Jurkat, Clone E6-1 (cell line): ENCODE measurements at places on chromosomes 3 and 15.

DNA sequence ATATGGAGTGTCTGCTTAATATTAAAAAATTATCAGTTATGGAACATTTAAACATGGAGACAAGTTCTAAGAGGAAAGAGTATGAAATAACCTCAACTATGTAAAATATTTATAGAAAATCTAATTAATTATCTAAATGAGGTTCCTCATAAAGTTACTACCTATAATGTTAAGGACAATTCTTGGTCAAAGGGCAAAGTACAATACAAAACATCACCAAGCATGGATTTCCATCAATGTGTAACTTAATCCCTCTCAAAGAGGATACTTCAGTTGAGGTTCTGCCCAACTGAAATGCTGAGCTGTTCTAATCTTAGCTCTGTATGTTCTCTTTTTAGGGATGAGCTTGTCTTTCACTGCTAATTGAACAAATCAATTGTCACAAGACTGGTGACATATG, 56.0 kb upstream of the CHRM5 start:
- DNase-seq: no peak

- DNase-seq: no peak
Measured at GRCh38 chr3:73437828-73438227, 186.9 kb downstream of the PDZRN3 start.

DNA sequence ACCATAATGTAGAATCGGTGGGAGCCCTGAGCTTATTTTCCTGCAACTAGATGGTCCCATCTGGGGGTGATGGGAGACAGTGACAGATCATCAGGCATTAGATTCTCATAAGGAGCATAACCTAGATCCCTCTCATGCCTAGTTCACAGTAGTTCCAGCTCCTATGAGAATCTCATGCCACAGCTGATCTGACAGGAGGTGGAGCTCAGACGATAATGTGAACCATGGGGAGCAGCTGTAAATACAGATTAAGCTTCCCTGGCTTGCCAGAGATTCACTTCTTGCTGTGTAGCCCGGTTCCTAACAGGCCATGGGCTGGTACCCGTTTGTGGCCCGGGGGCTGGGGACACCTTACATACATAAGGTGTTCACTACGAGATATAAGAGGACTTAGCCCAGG, 67.5 kb upstream of the LRRFIP2 start:
- no peak for DNase-seq

DNA sequence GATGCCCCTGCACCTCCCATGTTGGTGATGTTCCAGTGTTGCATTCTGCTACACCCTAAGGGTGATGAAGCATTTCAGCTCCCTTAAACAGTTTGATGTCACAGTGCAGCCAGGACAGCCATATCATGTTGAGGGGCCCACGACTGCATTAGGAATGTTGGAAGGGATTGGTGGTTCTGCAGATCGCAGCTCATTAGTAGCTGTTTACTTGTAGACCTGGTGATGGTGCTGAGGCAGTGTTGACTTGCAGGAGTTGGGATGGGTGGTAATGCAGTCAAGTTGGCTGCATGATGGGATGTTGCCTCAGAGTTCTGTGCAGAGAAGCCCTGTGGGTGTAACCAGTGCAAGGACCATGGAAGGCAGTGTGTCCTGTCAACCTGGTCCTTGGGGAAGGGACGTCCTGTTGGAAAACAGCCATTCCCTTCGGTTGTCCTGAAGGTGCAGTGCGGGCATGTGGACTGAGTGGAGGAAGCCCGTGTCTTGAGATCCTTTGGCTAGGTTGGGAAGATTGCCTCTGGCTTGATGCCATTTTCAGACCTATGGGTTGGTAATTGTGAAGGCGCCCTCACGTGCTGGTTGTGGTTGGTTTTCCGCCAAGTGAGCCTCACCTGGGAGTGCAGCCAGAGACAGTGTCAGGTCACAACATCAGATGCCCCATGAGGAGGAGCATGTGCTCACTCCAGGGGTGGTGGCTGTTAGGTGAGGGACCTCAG, 100.7 kb downstream of the SNRPN start:
- DNase-seq: no peak

GRCh38 chr3:55461896-55462295, 25.2 kb downstream of the WNT5A start:
- DNase-seq: no peak

DNA sequence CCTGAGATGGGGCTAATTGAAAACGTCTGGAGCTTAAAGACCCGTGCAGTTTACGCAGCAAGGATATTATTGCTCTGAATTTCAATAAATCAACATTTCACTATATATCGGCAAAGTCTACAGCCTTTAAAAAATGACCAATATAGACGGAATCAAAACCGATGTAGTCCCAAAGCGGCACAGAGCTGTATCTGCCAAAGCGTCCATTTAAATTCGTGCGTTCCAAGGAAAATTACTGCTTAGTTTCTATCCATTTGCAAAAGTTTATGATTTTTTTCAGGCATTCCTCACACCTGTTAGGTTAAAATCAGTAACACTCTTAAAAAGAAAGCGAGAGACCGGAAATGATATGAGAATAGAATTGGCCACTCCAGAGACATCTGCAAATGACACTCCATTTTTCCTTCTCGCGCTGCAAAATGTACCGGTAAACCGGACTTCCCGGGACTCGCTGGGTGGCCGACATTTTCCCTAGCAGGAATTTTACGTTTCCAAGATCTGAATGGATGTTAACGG, 777 bp upstream of the EIF4A2 start:
- no peak for DNase-seq

DNA sequence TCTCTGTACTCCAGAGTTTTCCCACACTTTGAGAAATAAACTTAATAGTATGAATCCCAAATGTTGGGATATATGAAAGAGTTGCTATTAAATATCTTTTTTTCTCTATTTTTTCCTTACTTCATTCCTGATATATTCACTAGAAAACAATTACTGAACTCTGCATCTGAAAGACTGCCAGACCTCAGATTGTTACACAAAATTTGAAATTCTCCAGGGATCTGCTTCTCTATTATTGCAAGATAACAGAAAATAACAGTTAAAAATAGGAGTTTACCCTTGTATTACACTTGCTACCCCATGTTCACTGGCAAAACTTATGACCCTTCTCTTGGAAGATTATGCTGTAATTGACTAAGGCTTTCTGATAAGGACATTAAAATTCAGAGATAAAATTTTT, 11.7 kb upstream of the P3H2 start:
- no peak for DNase-seq

DNA sequence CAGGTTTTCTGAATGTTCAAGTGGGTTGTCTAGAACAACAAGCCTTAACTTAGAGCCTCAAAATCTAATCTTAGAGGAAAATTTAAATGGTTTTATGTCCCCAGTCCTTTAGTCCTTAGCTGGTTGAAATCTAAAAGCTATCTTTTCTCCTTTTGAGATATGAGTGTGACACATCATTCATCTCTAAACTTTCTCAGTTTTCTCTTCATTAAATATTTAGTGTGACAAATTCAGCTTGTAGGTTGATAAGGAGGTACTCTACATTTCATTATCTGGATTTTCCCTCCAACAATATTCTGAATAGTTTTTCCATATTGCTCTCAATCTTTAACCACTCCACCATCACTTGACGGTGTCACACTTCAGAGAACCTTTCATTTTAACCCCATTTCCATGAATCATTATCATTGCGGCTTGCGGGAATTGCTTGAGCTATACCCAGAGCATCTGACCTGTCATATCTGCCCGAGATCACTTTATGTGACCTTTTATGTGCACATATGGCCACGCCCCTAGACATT, 16.1 kb upstream of the ATP8B4 start:
- no peak for DNase-seq

DNA sequence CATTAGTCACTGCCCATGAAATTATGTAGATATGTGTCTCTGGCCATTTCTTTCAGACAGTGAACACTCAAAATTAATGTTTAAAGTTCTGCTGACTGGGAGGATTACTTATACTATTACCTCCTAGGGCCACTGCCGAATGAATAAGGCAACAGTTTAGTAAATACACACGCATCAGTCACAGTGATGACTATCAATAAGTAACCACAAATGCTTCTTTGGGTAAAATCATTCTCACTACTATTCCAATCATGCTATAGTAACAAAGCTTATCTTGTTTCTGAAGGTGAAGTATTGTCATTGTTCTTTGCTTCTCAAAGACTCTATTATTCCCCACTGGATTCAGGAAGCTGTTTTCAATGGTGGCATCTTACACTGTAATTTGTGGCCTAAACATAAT, 478.8 kb downstream of the EPHA3 start:
- no peak for DNase-seq

DNA sequence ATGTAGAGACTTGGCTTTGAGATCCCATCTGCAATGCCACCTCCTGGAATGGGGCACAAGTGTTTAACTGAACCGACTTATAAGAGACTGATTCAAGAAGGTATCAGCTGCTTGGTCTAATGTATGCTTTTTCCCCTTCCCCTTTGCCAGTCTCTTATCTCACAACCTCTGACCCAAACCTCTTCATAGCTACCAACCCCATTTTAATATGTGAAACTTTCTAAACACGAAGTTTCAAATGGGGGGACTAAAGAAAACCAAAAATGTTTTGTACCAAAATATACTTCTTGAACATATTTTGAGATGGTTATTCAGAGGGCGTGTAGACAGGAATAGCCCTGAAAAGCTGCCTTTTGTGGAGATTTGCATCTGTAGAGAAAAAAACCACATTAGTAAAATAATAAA, 73.1 kb downstream of the OXSM start:
- no peak for DNase-seq

DNA sequence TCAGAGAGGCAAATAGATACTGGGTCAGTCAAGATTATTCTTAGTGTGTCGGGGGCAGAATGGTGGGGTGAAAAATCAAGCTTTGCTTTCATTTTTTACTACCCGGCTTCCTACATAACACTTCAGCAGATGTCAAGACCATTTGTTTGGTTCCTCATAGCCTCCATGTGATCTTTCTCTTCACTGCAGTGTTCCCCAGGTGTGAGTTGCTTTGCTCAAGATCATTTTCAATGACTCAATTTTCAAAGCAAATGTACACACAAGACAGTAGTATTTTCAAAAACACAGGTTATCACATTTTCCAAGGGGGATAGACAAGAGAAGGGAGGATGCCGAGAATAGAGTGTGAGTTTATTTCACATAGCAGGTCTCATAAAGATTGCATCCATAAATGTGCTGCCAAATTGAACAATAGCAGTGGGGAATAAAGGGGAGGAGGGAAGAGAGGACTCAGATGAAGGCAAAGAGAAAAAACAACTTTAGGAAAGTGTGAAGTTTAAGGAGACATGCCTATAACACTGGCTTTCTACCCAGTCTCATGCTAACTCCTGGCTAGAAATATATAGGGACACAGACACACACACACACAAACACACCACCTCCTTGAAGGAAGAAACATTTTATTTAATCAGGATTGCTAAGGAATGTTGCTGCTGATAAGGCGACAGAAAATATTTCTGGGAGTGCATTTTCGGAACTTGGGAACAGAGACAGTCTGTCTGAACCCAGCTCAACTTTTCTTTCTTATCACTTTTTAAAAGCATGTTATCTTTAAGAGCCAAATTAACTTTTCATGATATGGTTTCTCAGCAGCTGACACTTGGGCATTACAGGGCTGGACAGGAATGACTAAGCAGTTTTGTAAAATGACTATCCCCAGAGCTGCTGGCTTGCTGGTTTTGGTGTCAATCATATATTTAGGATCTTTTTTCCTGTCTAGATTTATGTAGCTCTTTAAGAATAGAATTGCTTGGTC, 402.4 kb downstream of the RBMS3 start:
- no peak for DNase-seq

- no peak for DNase-seq
Measured at GRCh38 chr3:112233083-112233482, 60.9 kb downstream of the SLC9C1 start.

DNA sequence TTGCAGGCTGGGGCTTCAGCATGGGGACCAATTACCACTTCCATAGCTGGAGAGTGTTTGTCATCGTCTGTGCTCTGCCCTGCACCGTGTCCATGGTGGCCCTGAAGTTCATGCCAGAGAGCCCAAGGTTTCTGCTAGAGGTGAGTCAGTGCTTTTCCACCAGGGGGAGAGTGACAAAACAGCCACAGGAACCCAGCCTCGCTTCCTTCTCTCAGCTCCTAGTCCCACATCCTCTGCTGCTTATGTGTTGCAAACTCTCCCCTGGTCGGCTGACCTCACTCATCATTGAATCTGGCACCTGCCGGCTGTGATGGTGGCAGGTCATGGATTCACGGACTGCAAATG, 158.3 kb downstream of the SV2B start:
- peak; percentile 74 for DNase-seq
